Kidney glomerular epithelial cell (primary cell): ENCODE measurements at places on chromosomes 6 and 20.

DNA sequence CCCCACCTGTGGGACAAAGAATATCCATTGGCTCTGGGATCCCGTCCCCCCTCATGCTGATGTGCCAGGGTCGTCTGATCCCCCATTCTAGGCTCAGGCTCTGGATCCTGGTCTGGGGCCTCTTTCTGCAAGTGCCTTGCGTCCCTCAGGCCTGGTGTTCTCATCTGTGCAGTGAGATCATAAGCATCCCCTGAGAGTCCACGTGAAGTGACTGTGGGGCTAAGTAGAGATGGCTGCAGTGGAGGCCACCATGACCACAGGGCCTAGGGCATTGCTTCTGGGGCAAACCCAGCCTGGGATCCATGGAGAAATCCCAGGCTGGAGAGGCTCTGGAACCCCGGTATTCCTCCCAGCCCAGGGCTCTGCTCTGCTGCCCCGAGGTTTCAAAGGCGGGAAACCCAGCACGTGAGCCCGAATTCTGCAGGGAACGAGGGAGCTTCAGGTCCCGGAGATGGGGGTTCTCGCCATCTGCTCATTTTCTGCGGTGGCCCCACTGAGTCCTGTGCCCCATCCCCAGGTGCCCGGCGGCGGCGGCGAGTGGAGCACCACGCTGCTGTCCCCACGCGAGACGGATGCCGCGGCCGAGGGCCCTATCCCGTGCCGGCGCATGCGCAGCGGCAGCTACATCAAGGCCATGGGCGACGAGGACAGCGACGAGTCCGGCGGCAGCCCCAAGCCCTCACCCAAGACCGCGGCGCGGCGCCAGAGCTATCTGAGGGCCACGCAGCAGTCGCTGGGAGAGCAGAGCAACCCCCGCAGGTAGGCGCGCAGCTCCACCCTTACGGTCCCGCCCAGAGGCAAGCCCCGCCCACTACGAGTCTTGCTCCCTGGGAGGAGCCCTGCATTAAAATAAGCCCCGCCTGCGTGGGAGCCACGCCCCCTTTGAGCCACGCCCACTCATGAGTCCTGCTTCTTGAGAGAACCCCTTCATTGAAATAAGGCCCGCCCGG, 105.5 kb upstream of the MYL9 start:
- DNase-seq, result peak; percentile 8

GRCh38 chr6:161242779-161243693, 30.8 kb downstream of the AGPAT4 start:
- DNase-seq, result no peak

- no peak for DNase-seq
Observed at GRCh38 chr6:30767944-30768301, 23.6 kb upstream of the IER3 start.

GRCh38 chr20:55229451-55229850, 754.1 kb downstream of the DOK5 start:
- no peak for DNase-seq

DNA sequence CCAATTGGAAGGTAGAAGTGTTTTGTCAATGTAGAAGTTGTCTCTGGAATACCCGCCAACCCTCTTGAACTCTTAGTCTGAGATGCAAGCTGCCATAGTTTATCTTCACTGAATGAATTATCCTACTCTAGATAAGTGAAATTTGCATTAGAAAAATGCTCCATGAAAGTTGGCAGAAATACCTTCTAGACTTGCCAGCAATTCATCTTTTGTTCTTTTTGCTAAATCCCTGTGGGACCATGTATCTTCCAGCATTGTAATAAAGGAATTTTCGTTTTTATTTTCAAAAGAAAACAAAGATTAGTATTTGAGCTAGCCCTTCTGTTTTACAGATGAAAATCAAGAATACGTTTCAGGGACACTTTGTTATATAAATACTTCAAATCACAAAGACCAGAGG, 244.2 kb downstream of the CBLN4 start:
- DNase-seq, result no peak

- no peak for DNase-seq
Observed at GRCh38 chr6:116550796-116551195, 2.8 kb upstream of the CALHM4 start.

DNA sequence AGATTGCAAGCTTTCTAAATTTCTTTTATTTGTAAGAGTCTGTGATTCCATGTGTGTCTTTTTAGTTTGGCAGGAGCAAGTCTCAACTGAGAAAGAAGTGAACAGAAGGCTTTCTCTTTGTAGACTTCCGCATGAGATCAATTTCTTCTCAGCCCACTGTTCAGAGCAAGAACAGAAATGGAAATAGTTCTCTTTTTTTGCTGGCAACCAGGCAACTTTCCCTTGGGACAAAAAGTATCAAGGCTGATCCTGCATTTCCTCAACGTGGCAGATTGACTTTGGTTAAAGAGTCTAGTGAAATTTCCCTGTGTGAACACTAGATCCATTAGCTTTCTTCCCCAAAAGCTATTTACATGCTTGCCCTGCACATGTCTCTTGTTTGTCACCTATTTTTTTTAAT, 46.8 kb upstream of the JAG1 start:
- DNase-seq, result no peak

GRCh38 chr20:63695424-63696305, 787 bp upstream of the TNFRSF6B start:
- no peak for DNase-seq

DNA sequence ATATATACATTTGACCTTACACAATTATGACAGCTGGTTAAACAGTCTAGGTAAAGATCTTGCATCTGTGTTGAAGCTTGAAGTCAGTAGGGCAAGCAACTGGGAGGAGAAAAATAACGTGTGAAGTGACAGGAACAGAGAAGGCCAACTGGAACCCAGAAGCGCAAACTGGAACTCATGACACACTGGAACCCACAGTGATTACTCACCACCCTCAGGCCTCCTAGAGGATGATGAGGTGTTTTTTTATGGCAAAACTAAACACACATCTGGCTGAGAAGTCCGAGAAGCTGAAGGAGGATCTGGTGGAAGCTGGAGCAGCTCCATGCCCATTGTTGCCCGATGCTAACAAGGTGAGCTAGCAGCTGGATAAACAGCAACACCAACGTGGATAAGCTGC, 108.1 kb downstream of the TMEM200A start:
- no peak for DNase-seq

GRCh38 chr6:2007165-2007564, 238.2 kb downstream of the GMDS start:
- DNase-seq, result no peak

DNA sequence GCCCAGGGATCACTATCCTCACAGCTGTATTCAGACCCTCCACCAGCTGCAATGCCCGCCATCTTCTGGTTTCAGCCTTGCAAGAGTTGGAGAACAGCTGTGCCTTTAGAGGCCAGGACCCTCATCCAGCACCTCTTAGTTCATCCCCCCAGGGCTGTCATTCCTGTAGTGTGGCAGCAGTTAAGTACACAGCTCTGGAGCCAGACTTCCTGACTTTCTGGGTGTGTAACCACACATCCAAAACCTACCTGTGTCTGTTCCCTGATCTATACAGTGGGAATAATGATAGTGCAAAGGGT, 452 bp upstream of the TREM2 start:
- no peak for DNase-seq

DNA sequence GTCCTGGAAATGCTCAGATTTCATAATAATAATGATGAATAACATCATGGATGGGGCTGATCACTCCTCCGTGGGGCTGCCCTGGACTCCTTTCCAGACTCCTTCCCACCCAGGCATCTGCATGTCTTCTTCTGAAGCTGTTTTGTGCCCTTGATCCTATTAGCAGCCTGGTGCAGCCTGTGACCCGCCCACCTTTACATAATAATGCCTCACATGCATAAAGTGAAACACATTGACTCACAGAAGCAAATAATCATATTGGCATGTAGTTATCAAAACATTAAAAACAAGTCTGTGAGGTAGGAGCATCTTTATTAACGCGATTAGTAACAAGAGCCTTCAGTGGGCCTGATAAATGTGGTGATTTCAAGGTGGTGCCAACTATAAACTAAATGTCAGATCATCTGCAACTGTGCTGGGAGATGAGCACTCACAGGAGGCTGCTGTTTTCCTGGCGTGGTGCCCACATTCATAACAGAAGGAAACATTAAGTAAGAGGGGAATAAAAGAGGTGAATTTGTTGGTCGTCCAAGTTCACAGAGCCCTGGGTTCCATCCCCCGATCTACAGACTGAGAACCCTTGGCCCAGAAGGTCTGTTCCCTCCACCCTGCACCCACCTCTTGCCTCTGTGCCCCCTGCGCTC, 344.7 kb downstream of the CDH4 start:
- no peak for DNase-seq

DNA sequence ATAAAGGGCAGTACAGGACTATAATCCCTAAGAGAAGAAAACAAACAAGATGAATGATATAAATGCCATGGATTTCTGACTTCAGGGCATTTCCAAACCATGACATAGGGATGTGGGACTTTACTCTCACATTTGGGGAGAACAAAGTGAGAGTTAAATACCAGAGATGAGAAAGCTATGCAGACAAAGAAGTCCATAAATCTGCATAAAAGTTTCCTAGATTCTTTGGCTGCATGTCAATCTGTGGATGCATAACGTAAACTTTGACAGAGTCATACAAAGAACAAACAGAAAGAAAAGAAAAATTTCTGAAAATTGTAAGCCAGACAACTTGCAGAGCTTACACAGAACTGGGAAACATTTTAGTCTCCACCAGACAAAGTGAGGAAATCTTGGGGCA, 11.7 kb downstream of the EPM2A start:
- DNase-seq, result no peak

DNA sequence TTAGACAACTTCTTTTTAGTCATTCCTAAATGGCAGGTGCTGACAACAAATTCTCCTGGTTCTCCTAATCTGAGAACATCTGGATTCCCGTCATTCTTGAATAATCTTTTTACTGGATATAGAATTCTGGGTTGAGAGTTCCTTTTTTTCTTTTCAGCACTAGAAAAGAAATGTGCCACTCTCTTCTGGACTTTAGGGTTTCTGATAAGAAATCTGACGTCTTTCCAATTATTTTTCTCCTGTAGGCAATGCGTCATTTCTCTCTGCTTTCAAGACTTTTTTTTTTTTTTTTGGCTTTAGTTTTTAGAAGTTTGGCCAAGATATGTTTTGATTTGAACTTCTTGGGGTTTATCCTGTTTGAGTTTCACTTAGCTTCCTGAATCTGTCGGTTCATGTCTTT, 66.1 kb upstream of the RNF24 start:
- no peak for DNase-seq

GRCh38 chr6:215335-216034, 76.8 kb upstream of the DUSP22 start:
- peak; percentile 52 for DNase-seq

DNA sequence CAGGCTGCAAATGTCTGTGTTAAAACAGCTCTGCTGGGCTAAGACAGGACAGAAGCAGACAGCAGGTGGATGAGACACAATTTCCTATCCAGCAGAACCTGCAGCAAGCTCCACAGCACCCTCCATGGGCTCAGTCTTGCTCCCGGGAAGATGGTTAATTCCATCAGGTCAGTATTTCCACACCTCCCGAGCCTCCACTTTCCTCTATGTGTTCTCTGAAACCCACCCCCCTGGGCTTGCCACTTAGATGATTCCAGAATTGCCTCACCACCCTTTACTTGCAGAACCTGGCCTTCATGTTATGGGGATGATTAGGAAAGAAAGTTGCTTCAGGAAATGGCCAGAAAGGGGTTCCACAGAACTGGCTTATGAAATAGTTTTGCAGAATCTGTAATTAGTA, 43.8 kb downstream of the ERMARD start:
- no peak for DNase-seq

GRCh38 chr6:41878961-41879405, 16.2 kb downstream of the USP49 start:
- no peak for DNase-seq

DNA sequence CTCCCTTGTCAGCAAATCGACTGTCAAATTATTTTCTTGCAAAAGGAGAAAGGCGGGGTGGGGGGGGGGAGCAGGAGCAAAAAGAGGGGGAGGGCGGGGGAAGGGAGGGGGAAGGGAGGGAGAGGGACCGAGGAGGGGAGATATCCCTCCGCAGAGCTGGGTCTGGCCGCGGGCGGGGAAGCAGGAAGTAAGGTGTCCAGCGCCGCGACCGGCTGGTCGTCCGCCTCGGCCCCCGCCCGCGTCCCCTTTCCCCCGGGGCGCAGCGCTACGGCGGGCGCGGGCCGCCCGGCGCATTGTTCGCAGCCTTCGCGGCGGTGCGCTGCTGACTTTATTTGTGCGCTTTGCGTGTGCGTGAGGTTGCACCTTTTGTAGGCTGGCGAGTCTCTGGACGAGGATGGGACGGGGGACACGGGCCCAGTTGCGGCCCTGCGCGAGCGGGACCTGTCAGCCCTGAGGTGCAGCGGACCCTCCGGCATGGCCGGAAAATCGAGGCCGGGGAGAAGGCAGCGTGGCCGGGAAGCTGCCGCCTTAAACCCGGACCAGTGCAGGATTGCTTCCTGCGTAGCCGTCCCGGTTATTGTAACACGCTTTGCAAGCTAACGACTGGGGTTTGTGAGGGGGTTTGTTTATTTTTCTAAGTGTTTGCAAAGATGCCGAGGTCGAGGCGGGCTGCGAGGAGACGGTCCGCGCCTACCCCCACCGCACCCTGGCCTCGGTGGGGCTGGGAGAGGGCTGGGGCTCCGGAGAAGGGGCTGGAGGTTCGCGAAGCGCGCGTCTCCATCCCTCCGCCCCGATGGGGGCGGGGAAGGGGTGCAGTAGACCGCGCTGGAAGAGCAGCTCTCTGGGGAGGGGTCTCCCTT, 675 bp upstream of the TRERF1 start:
- DNase-seq, result peak; percentile 31

GRCh38 chr6:54768494-54768893, 78.1 kb upstream of the FAM83B start:
- DNase-seq, result no peak

DNA sequence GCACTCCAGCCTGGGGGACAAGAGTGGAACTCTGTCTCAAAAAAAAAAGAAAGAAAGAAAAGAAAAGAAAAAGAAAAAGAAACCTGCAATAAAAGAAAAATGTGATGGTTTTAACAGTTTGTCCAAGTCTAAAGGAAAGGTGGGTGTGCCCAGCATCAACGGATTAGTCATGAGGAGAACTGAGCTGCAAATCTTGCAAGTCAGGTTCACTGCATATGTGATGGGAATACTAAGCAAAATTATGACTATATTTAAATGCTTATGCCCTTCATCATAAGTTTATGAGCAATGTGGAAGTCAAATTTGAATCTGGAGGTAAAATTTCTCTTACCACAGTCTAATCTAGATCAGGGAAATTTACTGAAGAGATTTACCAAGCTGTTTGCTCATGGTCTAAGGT, 13.1 kb upstream of the CDK19 start:
- DNase-seq, result no peak

DNA sequence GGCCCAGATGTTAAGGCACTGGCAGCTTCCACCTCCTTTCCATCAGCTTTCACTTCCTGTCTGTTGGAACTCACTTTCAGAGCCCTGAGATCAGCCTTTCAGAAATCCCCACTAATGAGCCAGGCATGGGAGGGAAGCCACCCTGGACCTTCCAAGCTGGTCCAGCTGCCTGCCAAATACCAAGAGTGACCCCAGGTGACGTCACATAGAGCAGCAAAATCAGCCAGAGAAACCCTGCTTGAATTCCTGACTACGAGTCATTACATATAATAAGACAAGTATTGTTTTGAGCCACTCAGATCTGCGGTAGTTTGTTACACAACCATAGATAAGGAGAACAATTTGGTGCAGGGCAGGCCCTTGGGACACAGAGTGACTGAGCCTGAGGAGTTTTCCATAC, 556.0 kb upstream of the JAG1 start:
- peak; percentile 83 for DNase-seq
